Breast epithelium (tissue), 4 donors: ENCODE measurements at places on chromosomes 2 and 18. TPM values are rescaled to one million over a fixed set of nuclear protein-coding genes. Genes with fewer than 3 reads are reported as not detected.

CPLX4 gene
- not detected for total RNA-seq

DNA sequence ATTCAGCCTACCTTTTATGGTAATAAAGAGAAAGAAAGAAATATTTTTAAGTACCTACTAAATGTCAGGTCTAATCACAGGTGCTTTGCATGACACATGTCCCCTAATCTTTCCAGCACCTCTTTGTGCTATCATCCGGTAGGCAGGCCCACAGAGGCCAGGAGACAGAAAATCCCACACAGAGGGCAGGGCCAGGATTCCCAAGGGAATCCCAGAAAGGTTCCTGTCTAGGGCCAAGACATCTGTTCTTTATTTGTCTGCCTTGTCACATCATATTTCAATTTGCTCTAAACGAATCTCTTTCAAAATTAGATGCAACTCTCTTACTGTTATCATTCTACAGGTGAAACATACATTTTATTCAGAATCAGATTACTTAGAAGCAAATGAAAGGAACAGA lies 676.1 kb upstream of the GYPC start:
- DNase-seq, result no peak

DNA sequence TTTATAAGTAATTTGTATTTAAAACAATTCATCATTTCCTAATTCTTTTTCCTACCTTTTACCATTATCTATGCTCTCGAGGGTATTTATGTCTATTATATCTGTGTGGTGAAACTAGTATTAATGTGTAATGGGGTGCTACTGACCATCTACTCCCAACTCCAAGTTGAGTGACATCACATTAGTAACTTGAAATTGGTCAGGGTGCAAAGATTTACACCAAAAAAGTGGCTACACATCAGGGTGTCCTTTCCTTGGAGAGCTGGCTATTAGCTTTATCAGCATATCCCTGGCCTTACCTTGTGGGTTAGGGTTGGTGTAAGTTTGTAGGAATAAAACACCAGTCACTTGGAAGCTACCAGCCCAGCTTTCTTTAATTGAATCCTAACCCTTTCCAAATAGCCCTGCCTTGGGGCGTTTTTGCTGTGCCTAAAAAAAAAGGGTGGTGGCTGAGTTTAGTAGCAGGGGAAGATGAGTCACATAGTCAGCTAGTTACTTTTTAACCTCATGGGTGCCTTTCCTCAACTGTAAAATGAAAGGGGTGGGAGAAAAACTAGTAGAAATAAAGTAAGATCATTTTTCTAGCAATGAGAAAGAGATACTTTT lies 14.0 kb downstream of the ANXA4 start:
- peak; percentile 45 for DNase-seq

DNA sequence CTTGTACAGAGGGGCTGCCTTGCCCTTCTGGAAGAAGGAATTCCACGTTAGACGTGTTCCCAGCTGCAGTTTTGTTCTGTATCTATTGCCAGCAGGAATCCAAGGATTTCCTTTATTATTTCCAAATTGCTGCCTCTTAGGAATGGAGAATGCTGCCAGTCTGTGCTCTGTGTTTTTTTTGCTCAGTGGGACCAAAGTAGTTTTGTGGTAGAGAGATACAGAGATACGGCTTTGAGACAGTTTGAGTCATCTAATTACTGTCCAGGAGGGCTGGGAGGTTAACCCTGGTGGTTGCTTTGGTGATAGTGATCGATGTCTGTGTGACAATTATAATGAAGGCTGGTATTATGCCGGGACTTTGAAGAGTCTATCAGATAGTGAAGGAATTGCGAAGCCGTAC lies 26.3 kb downstream of the ASAP2 start:
- no peak for DNase-seq

GRCh38 chr2:133264989-133265401 lies 303.3 kb downstream of the NCKAP5 start:
- DNase-seq, result no peak

- no peak for DNase-seq
These were observed 13.1 kb downstream of the CLEC4F start for GRCh38 chr2:70807102-70807827.
